ENCODE measurements at places on chromosomes 16 and 17.

DNA sequence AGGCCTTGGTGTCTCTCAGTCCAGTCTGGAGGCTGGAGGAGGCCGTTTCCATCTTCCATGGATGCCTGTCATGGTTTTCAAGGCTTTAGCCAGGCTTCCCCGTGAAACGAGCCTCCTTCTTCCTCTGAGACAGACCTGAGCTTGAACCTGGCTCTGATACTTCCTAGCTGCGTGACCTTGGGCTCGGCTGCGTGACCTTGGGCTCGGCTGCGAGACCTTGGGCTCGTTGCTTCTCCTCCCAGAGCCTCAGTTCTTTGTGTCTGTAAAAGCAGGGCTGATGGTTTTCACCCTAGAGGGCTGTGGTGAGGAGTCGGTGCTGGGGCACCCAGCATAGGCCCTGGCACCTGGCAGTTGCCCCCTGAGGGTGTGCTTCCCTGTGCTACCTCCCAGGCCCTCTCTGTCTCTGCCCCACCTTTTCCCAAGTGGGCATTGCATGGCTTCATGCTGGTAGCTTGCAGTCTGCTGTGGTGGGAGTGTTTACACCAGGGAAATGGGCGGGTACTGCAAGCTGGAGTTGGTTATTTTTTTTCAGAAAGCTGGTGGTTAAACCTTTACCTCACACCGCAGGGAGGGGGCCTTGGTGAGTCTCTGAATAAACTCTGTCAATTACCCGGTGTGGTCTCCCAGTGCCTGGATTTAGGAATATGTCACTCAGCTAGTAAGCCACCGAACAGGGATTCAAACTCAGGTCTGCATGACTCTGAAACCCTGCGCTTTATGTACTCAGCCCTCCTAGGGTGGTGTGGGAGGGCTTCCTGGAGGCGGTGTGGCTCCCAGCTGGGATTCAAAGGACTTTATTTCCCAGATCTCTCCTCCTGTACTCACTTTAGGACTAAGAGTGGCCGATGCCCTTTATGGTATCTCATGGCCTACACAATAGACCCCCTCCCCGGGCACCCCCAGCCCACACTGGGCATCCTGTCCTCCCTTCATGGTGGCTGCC is 129.0 kb upstream of the CIBAR2 start:
- DNase-seq, result no peak

DNA sequence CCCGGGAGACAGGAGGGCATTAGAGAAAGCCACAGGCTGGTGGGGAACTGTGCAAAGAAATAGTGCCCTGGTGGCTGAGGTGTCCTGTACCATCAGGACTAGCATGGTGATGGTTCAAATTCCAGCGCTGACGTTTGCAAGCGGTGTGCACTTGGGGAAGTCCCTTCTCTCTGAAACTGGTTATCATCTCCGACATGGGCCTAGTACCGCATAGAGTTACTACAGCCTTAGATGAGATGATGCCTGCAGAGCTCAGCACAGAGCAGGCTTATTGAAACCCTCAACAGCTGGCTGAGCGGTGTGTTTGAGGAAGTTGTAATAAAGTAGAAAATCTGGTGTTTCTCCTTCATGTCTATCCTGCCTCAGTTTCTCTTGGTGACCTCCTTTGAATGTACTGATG is 136.7 kb upstream of the WSCD1 start:
- no peak for DNase-seq

- DNase-seq, result no peak
These were observed 56.4 kb downstream of the JPH3 start for GRCh38 chr16:87658564-87659225.

DNA sequence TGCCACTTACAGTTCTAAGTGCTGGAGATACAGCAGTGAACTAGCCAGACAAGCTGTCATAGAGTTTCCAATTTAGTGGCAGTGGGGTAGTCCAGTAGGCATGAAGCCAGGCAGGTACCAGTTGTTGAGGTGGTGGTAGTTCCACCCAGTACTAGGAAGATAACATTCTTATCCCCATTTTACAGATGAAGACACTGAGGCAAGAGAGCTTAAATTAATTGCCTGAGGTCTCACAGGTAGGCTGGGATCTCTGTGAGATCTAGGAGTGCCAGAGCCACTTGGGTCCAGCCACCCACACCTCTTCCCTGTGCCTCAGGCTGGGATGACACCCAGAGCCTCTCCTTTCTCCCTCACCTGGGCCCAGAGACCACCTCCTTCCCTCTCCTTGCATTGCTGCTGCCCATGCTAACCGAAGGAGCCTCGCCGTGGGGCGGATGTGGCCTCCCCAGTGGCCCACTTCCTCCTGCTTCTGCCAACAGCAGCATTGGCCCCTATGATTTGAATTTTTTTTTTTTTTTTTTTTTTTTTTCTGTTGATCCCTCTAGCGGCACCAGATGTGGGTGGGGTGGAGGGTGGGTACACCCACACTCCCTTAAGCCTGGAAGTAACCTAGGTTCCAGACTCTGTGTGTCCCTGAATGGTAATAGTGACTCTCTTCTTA is 114.0 kb downstream of the PRKCB start:
- DNase-seq, result no peak

GRCh38 chr17:56833057-56833808 is 487 bp downstream of the C17orf67 start:
- DNase-seq, result no peak

GRCh38 chr17:36089888-36090836 is at the start of gene CCL3:
Gene CCL3 (minus strand): TSS chr17:36090143. CDS start chr17:36090058, 85 bp downstream.
- DNase-seq, result no peak

GRCh38 chr16:2819939-2820835 is 3.1 kb downstream of the PRSS21 start:
- no peak for DNase-seq

GRCh38 chr17:28509789-28510188 is 3.6 kb downstream of the FOXN1 start:
- DNase-seq, result no peak

DNA sequence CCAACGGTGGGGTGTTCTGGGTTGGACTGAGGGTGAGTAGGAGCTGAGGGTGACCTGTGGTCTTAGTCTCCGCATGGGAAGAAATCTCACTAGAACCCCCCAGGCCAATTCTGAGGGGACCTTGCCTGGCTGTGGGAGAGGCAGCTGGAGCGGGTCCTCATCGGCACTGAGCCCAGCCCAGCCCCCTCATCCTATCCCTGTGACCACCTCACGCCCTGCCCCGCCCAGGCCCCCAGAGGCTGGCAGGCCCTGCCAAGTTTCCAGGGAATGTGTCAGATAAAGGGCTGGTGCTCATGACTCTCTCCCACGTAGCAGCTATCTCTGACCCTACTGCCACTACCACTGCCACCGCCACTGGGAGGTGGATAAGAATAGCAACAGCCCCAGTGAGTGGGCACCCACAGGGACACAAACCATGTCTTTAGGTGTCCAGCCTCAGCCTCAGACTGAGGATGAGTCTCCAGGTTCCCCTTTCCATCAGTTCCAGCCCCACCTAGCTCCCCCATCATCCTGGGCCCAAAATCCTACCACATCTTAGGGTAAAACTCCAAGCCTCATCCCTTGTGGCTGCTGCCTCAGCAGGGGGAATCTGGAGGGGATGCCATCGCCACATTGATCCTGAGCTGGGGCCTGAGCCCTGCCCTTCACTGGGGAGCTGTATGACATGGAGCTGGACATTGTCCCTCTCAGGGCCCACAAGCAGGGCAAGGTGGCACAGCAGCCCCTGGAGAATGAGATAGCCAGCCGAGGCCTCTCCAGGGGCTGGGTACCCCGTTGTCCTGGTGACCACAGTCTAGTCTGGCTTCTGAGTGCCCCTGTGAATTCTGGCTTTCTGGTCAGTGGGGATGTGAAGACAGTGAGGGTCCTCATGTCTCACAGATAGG is 14.9 kb downstream of the CDH16 start:
- no peak for DNase-seq

GRCh38 chr17:41915566-41915965 is 3.2 kb downstream of the ACLY start:
- no peak for DNase-seq

DNA sequence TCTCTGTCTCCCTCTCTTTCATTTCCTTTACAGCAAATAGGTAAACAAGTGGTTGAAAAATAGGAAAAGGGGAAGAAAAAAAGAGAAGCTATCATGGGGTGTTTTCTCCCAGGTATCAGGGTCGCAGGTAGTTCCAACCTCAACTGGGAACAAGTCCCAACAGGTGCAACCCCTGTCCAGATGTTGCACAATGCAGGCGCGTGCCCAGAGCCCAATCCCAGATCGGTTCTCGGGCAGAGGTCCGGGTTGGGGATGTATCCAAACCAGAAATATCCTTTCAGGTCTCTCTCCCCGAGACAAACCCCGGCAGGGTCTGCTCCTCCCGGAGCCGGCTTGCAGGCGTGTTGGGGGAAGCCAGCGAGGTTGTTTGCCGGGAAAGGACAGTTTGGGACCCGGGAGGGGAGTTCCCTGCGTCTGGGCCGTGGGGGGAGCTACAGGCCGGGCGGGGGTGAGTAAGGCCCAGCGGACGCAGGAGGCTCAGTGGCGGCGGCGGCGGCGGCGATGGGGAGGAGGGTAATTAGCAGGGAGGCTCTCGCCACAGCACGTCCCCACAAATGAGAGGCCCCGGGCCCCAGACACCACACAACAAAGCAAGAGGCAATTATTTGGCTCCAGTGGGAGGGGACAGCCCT is 21.2 kb upstream of the SP6 start:
- no peak for DNase-seq

DNA sequence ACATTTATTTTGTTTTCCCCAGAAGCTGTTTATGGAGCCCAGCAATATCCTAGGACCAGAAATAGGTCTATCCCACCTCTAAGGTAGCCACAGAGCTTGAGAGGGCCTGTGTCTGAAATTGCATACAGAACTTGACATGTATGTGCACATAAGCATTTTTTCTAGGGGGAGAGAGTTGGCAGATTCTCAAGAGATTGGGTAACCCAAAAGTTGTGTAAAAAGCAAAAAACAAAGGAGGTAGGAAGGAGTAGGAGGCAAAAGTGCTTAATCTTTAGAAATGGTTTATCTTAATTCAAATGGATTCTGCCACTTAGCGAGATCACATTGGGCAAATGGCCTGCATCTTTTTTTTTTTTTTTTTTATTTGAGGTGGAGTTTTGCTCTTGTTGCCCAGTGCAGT is 3.5 kb downstream of the PLK1 start:
- DNase-seq, result no peak

DNA sequence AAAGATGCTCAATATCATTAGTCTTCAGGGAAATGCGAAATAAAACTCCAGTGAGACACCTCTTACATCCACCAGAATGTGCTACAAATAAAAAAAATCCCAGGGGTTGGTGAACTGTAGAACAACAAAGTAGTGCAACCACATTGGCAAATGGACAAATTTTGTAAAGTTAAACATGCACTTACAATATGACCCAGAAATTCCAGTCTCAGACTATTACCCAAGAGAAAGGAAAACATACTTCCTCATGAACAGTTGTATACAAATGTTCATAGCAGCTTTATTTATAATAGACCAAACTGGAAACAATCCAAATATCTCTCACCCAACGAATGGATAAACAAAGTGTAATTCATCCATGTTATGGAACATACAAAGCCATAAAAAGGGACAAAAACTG is 239.5 kb downstream of the ABCC12 start:
- DNase-seq, result no peak

Data from cortex of kidney (tissue), 1 donor.